ENCODE measurements at places on chromosomes 5 and 9.

DNA sequence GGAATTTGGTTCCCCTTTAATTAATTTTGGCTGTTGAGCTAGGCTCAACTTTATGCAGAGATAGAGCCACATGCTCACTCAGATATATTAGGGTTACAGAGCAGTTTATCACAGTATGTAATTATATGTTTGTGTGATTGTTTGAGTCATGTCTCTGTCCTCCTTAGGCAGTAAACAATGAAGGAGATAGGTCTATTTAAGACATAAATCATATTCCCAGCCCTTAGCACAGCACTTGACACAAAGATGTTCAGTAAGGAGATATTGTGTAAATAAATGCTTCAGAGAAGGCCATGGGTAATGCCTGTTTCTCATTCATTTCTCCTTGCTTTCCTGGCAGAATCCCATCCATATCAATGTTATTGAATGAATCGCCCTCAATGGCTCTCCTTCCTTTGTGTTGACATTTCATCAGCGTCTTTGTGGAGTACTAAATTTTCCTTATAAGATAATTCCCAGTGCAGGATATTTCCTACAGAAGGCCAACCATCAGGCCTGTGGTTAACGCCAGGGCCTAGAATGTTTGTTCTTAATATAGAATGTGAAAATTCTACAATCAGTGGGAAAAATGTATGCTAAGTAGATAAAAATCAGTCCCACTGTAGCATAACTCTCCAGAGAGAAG, 408.0 kb downstream of the EBF1 start:
- DNase-seq: no peak

- DNase-seq: no peak
These were observed 189.3 kb downstream of the AOPEP start for GRCh38 chr9:94915476-94916450.

GRCh38 chr5:143673676-143674468, 138.1 kb upstream of the HMHB1 start:
- DNase-seq: no peak

- no peak for DNase-seq
These were observed 56.7 kb upstream of the RPS23 start for GRCh38 chr5:82334856-82335255.

DNA sequence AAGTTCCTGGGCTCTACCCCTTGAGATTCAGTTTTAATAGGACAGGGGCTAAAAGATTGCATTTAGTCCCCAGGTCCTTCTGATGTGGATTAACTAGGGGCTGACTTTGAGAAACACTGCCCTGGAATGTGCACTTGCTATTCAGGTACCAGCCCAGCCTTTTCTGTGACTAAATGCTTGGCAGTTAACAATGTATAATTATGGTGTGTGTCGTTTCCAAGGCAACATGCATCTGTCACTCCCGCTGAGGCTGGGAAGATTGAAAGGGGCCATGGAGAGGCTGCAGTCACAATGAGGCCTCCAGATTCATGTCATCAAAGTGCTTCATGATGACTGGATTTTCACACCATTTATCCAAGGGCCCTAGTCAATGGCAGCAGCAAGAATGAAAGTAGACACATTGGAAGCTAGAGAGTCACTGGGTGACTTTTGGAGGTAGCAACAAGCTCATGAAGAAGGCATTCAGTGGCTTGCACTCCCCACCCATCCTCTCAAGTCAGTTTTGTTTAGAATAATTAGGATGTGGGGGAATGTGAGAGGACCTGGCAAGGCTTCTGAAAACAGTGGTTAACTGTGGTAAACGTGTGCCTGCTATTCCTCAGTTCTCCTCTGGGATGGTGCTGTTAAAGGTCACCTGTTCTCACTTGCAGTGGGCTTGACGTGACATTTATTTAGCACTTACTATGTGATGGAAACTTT, 28.3 kb downstream of the RAI14 start:
- no peak for DNase-seq

DNA sequence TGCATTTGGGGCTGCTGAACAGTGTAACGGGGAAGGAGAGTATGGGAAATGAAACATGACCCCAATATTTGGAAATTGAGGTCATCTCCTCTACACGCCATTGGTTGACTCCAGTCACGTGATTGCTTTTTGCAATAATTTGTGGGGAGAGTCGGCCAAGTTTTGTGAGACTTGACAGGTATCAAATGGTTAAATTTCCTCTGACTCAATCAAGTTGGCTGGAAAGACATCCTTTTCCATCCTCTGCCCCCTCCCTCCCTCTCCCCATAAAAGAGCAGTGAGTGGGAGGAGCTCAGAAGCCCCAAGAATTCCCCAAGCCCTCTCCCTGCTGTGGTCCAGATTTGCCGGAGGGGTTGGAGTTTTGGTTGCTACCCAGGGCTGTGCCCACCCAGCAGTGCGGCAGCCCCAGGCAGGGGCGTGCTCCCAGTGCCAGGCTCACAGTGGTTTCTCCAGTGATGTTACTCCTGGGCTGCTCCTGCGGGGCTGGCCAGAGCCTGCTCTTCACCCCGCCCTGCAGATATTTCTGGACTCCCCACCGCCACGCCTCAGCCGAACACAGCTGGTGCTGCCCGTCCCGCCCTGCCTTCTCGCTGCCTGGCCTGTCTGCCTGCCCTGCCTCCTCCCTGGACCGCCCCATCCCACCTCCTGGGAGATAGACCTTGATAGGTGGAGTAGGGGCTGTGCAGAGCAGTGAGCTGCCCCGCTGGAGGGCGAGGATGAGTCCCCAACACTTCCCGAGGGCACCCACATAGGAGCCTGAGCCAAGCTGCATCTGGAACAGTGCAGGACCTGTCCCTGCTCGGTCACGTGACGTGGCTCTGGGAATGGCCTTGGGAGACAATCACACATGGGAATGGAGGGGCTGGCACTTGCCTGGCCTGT, 3.4 kb downstream of the COL5A1 start:
- no peak for DNase-seq

- no peak for DNase-seq
These were observed 2.6 kb upstream of the GRIN1 start for GRCh38 chr9:137136261-137136880.

DNA sequence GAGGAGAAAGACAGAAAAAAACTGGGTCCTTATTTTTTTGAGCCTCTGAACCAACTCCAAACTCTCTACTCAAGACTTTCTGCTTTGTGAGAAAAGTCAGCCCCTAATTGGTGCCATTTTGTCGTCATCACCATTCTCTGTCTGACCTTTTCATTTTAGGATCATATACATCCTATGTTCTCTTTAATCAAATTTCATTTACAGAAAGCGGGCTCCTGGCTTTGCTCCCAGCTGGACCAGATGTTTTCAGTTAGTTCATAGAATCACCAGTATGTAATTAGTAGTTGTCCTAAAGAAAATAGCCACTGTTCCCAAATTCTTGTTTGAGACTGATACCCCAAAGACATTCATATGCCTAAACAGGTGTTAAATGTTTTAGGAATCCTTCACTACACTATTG, 28.6 kb upstream of the SLCO4C1 start:
- DNase-seq: no peak

- no peak for DNase-seq
These were observed 161.6 kb downstream of the ASTN2 start for GRCh38 chr9:117253261-117253660.

DNA sequence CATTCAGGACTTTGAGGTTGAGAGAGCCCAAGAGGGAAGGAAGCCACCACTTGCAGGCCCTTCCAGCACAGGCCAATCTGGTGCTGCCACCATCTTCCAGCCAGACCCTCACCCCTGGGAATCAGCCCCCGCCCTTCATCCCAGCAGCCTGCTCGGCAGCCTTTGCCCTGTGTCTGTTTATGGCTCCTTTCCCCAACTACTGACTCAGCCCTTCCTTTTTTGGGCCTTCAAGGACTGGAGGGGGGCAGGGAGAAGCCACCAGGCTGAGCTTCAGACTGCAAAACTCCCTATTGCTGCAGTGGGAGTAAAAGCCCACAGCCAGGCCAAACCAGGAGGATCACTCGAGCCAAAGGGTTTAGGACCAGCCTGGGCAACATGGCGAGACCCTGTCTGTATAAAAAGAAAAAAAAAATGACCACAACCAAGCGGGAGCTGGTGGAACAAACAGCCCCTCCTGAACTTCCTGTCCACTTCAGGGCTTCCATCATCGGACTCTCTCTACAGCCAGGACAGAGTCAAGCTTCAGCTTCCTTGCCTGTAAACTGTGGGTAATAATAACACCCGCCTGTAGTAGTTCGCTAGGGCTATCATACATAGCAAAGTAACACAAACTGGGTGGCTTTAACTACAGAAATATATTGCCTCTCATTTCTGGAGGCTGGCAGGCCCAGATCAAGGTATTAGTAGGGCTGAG, 85.9 kb upstream of the IL17B start:
- DNase-seq: no peak

GRCh38 chr9:116549061-116549664, 137.9 kb upstream of the TRIM32 start:
- peak; percentile 9 for DNase-seq

GRCh38 chr5:176738637-176739250, 71.6 kb upstream of the UNC5A start:
- no peak for DNase-seq

DNA sequence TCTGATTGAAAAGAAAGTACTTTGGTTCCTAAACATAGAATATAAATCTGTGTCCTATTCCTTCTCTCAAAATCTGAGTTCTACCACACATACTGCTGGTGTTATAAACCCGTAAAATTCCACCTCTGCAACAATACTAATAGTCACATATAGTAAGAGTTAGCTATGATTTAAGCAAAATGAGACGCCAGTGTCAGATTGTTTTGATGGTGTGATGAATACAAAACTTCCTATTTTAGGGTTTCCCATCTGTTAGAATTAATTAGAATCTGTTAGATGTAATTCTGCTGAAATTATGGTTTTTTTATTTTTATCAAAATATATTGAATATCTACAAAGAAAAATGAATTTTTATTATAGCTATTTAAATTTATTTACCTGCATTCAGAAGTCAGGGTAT, 26.7 kb downstream of the ARSK start:
- DNase-seq: no peak

DNA sequence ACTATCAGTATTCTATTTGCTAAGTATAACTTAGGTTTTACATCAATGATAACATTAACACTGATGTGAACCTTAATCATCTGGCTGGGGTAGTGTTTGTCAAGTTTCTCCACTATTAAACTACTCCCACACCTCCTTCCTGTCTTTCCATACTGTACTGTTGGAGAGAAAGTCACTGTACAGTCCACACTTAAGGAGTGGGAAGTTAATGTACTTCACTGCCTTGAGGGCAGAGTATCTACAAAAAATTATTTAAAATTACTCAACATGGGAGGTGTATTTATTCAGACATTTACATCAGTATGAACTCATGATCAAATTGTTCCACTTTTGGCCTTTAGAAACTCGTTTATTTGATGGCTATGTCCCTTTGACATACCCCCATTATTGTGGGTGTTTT, 11.9 kb downstream of the UHRF2 start:
- no peak for DNase-seq

- no peak for DNase-seq
These were observed 202.2 kb downstream of the RGS3 start for GRCh38 chr9:113665756-113666155.

- DNase-seq: no peak
These were observed 11.6 kb downstream of the WHRN start for GRCh38 chr9:114493521-114494184.

GRCh38 chr5:157793301-157793700, 49.8 kb downstream of the LSM11 start:
- DNase-seq: no peak

DNA sequence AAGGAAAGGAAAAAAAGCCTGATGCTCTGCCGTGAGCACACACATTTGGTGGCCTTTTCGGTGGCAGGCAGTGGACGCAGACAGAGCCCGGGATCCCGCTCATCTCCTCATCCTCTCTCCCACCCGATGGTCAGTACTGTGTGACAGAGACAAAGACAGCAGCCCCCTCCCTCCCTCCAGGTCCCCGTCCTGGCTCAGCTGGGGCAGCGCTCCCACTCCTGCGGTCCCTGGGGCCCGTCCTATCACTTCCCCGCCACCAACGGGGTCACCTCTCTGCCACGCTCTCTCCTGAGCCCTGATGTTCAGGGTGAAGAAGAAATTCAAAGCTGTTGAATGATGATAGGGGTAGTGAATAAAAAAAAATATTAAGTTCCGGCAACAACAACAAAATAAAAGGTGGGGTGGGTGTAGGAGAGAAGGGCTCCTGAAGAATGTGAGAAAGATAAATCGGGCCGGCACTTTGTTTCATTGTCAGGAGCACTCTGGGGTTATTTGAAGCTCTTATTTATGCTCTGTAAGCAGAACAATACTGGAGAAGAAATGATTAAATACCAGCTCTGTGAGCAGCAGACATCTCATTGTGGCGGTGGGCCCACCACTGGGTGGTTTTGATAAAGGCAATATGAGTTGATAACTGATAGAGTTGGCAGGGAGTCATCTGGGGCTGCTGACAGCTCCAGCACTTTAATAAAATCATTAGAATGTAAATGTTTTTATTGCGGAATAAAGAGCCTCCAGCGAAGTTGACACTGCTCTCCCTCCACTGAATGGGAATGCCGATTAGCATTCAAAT, 417.7 kb downstream of the IRX1 start:
- DNase-seq: no peak

DNA sequence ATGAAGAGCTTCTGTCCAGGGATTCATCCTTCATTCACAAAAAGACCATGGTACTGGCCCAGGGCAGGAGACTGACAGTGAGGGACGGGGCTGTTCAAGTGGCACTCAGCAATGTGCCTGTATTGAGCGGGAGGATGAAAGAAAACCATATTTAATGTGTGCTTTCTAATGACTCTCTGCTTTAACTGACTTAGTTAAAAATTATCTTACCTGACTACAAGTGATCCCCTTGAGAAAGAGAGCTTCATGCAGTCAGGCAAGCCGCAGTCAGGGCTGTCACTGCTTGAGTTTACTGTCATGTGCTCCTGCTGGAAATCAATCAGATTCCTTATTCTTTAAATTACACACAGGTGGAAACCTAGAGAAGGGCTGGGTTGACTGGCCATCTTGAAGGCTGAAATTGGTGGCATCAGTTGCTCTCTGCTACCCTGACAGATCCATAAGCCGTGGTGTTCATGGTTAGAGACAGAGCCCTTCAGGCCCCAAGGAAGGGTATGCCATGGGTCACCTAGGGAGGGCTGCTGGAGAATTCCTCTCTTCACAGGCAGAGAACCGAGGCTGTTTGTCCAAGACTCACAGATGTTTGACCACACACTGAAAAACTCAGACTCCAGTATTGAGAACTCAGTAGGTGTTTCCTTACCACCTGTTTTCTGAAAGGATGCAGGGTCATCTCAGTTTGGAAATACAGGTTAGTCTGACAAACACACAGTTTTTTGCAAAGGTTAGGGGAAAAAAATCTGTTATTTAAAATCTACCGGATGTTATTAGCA, 70.9 kb downstream of the TRIO start:
- DNase-seq: no peak
